Iris pigment epithelial cell (primary cell): ENCODE measurements at places on chromosomes 11 and 22.

GRCh38 chr11:63920939-63921417 lies 4.0 kb upstream of the RCOR2 start:
- no peak for DNase-seq

DNA sequence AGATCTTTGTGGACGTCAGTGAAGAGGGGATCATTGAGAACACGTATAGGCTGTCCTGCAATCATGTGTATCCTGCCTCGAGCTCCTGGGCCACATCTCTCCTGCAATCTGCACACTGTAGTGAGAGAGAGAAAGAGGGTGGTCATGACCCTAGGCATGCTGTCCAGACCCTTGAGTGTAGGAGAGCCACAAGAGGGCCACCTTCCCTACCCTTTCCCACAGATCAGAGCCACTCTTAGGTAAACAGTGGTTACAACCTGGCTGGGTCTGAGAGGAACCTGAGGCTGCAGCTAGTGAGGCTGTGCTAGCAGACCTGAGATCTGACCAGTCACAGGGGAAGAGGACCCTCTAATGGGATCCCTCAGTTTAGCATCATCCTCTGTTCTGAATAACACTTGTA lies 3.9 kb upstream of the IL18BP start:
- DNase-seq = no peak

GRCh38 chr11:102762361-102762767 lies 18.1 kb downstream of the MMP10 start:
- peak; percentile 18 for DNase-seq

GRCh38 chr11:2743427-2744110 lies 43.8 kb upstream of the KCNQ1OT1 start:
- no peak for DNase-seq

- no peak for DNase-seq
Observed at GRCh38 chr11:134015556-134015955, 53.3 kb upstream of the JAM3 start.

DNA sequence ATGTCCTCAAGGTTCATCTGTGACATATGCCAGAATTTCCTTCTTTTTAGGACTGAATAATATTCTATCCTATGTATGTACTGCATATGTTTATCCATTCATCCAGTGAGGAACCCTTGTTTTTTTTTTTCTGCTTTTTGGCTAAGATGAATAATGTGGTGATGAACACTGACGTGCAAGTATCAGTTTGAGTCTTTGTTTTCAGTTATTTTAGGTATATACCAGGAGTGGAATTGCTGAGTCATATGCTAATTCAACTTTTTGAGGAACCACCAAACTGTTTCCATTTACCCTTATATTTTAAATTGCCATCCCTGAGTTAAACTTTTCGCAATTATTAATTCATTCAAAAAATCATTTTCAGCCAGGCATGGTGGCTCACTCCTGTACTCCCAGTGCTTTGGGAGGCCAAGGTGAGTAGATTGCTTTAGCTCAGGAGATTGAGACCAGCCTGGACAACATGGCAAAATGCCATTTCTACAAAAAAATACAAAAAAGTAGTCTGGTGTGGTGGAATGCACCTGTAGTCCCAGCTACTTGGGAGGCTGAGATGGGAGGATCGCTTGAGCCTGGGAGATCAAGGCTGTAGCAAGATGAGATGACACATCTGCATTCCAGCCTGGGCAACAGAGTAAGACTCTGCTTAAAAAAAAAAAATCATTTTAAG lies 64.2 kb downstream of the MICAL2 start:
- peak; percentile 82 for DNase-seq
